ENCODE measurements at places on chromosomes 6 and 20.

DNA sequence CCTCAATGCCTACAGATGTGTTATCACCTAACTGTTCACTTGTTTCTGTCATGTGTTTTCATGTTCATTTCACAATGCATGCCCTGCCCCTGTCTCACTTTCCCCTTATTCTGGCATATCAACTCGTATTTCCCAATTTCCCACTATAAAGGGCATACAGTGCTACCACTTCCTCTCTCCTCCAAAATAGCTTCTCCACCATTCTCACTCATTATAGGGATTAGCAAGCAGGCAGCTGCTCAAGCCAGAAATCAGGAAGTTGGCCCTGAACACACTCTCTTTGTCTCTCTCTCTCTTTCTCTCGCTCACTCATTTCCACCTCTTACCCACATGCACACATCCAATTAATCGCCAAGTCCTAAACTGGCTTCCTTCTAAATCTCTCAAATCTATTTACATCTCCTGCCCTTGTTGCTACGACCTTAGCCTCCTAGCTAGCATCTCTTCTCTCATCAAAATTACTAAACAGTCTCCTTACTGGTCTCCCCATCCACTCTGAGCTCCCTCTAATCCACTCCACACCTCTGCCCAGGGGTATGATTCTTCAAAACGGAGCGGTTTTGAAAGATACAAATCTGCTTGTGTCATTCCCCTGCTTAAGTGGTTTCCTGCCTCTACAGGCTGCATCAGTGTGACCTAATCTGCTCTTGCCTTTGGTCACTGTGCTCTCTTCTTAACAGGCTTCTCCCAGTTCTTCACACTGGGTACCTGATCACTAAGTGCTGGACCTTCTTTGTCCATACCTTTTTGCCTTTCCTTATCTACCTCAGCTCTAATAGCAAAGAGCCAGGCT, 196.2 kb downstream of the BTBD9 start:
- DNase-seq, result peak; percentile 11

DNA sequence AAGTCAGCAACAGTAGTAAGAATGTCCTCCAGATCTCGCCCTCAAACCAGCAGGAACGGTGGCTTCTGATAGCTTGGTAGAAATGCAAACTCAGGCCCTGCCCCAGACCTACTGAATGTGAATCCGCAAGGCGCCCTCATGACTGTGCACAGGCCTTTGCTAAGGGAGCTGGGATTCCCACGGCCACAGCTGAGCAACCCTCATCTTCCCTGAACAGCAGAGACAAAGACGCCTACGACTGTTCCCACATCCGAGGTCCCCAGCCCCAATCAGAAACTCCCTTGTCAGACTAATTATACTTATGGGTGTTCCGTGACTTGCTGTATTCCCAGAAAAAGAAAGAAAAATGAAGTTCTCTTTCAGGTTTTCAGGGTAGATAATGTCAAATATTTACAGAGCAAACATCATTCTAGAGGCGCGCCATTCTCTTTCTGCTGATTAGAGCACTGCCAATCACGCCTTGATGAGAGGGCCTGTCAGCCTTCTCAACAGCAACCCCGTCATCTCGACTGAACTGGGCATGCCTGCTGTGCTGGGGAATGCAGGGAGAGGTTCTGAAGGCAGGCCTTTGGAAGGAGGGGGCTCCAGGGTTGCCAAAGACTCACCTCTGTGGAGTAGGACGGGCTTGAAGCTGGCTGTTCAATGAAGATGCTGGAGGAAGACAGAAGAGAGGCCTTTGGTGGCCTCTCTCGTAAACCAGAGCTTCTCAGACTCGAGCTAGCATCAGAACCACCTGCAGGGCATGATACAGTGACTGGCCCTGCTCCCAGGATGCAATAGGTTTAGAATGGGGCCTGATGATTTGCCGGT, 79.9 kb downstream of the ZNF217 start:
- peak; percentile 33 for DNase-seq

- DNase-seq, result no peak
Observed at GRCh38 chr6:14286144-14286543, 168.6 kb downstream of the CD83 start.

- DNase-seq, result no peak
Observed at GRCh38 chr6:140500849-140501248, 1126.4 kb upstream of the CITED2 start.

DNA sequence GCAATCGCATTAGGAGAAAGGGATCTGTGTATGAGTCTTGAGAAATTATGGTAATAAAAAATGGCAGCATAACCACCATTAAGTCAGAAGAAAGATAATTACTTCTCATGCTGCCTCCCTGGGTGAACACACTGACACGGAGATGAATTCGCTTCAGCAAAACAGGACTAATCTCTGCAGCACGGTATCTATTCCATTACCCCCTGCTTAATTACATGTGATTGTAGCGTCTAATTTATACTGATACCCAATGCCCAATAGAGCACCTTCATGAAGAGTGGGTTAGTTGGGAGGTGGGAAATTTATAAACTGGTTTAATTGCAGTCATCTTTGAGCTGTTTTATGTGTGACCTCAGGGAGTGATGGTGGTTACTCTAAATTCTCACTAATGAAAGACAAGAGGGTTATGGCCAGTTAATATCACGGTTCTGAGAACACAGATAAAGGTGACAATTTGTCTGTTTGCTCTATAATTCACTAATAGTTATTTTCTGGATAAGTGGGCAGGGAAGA, 476.2 kb upstream of the SULF2 start:
- no peak for DNase-seq

DNA sequence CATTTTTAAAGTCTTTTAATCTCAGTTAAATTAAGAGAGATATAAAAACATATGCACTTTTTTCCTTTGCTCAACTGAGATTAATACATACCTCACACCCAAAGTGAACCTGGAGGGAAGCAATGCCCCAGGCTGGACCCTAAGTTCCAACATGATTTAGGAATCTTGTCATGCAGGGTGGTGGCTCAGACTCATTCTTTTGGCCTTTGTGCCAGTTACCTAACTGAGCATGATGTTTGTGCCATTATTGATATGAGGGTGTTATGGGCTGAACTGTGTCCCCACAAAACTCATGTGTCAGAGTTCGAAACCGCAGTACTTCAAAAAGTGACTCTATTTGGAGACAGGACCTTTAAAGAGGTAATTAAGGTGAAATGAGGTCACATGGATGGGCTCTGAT, 188.0 kb downstream of the ARHGAP18 start:
- DNase-seq, result no peak

GRCh38 chr6:2986722-2987221, 12.9 kb upstream of the NQO2 start:
- no peak for DNase-seq

- DNase-seq, result no peak
Observed at GRCh38 chr20:50399555-50399916, 110.6 kb upstream of the PTPN1 start.

GRCh38 chr6:52909531-52909930, at the start of gene GSTA3:
Gene GSTA3, minus strand, starts transcription at chr6:52909698. Its CDS starts 3,864 bp downstream, at chr6:52905834.
- DNase-seq, result no peak

DNA sequence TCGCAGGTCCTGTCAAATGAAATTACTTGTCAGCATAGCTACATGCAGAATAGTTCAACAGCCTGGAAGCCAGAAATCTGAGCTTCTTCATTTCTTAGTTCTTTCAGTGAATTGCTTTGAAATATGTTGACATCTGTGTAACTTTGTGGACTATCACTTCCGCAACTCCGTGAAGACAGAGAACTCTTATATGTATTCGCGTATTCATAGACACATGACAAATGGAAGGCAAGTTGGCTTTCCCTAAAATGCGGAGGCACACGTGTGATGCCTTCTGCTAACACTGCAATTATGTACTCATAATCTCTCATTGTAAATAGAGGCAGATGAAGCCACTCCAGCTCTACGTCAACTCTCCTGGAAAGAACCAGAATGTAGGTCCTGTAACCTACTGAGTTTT, 701.5 kb downstream of the PRKN start:
- DNase-seq, result no peak

- DNase-seq, result no peak
Observed at GRCh38 chr6:2960935-2961334, 10.4 kb downstream of the SERPINB6 start.

DNA sequence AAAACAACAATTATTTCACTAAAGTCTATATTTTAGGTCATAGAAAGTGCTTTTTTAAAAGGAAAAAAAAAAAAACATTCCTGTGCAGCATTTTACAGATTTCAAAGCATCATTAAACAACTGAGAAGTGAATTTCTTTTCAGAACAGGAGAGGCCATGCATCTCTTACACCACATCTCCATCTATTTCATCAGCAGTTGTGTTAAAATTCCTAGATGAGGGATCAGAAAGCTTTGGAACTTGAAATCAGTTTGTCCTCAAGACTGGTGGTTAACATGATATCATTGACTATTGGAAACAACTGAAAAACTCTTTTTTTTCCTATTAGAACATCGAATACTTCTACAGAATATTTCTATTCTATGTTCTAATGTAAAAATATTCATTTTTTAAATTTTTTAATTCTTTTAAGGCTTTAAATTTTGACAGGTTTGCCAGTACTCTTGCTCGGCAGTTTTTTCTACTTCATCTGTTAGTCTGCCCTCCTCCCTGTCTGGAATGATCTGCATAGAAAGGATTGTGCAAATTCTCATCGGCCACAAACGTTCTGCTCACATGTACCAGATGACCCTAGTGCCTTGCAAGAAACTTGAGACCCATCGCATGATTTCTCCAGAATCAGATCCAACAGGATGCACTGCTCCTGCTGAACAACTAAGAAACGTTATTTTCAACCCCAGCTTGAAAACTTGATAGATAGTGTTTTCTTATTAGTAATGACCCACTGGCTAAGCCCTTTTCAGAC, 411.0 kb upstream of the AGPAT4 start:
- DNase-seq, result no peak

GRCh38 chr6:16907991-16908390, 146.7 kb upstream of the ATXN1 start:
- no peak for DNase-seq
